ENCODE measurements at places on chromosomes 7 and 10. TPM values are rescaled to one million over a fixed set of nuclear protein-coding genes. Genes with fewer than 3 reads are reported as not detected.

Gene BEND7
- total RNA-seq, result not detected

Gene WNT2
- total RNA-seq, result not detected

Gene GPC2
- total RNA-seq, result 5.6 TPM

Gene TMEM196
- total RNA-seq, result not detected

Gene SLC39A12
- total RNA-seq, result not detected

Gene C7orf57
- total RNA-seq, result not detected

Gene TCAF1
- total RNA-seq, result 13.6 TPM

Gene FRMD4A
- total RNA-seq, result not detected

Gene HTR7
- total RNA-seq, result not detected

Gene MACC1
- not detected for total RNA-seq

Gene VAX1
- total RNA-seq, result not detected

Gene CYP26C1
- total RNA-seq, result not detected

Gene LIPM
- not detected for total RNA-seq

Gene KCNIP2
- total RNA-seq, result 3.4 TPM

Gene INHBA
- 0.54 TPM for total RNA-seq

Gene MMRN2
- total RNA-seq, result not detected

All from T-helper 1 cell treated with Interleukin-12 subunit alpha and Interleukin-12 subunit beta and Interleukin-4 antibody, amounts not matched to agents 30 ng/mL and 1 ng/mL, for 36 hours (primary cell).